Activated CD4-positive, alpha-beta T cell treated with anti-CD3 and anti-CD28 coated beads for 1 hour (primary cell): ENCODE measurements at places on chromosomes 11 and 22.

GRCh38 chr11:34300926-34301295 lies 56.9 kb downstream of the ABTB2 start:
- DNase-seq: no peak

DNA sequence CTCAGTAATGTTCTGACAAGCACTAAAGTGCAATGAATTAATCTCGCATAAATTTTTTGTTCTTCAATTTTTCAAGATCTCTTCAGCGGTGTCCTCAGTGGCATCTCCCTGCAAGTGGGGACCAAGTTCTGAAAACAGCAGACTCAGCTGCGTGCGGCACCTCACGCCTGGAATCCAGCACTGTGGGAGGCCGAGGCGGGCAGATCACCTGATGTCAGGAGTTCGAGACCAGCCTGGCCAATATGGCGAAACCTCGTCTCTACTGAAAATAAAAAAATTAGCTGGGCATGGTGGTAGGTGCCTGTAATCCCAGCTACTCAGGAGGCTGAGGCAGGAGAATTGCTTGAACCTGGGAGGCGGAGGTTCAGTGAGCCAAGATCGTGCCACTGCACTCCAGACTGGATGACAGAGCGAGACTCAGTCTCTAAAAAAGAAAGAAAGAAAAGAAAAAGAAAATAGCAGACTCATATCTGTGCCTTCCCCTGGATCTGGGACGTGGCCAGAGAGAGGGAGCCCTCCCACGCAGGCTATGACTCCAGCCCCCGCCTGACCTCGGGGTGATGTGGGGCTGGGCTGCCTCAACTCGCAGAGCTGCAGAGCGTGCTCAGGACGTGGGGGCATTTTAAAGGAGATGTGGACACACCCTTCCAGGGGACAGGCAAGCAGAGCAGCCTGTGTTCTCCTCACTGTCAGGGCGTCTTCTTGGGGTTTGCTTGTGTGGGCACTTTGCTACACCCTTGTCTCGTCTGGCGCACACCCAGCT lies 346.6 kb downstream of the BRD1 start:
- DNase-seq: no peak

GRCh38 chr11:66183494-66184048 lies 84.9 kb upstream of the RAB1B start:
- no peak for DNase-seq

GRCh38 chr11:124898263-124898680 lies 607 bp upstream of the ROBO4 start:
- DNase-seq: no peak

GRCh38 chr11:74278721-74279161 lies 32.7 kb downstream of the P4HA3 start:
- DNase-seq: no peak

DNA sequence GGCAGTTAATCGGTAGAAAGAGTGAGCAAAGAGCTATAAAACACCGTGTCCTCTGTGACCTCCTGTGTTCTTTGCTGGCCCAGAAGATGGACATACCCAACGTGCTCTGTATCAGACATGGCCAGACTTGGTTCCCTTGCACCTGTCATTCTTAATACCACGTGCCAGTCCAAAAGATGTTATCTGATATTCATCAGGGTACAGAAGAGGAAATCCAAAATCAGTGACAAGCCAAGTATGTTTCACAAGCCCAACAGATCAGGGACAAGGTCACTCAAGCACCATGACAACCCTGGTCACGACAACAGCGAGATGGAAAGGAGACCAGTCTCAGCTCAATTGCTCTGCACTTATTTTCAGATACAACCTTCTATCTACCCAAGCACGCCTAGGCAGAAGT lies 3.4 kb downstream of the LRP4 start:
- no peak for DNase-seq

DNA sequence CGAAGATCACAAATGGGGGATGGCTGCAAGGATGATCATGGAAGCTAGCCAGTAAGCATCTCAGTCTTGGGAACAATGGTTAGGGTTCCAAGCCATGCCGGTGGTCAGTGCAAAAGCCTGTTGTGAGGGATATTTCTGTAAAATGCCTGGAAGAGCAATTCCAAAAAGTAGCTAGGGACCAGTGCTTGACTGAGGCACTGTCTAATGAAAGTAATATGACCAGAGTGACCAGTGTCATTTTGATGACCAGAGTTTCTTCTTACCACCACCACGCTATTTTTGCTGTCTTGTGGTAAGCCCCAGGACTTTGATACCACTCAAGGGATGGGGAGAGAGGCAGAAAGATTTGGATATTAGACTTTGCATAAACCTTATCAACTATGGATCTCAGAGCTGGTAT lies 18.4 kb downstream of the GDPD4 start:
- DNase-seq: no peak

DNA sequence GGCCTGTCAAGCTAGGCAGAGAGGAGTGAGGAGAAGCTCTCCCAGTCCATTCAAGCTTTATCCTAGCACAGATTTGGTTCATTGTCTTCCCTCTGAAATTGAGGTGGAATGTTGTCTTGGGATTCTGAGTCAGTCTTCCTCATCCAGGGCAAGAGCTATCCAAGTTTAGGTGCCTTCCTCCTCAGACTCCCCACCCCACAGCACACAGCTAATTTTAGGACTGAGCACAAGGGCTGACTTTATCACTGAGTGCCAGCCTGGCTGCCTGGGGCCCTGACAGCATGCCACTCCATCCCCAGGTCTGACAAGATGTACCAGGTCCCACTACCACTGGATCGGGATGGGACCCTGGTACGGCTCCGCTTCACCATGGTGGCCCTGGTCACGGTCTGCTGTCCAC lies 2.6 kb downstream of the PGAP2 start:
- no peak for DNase-seq

DNA sequence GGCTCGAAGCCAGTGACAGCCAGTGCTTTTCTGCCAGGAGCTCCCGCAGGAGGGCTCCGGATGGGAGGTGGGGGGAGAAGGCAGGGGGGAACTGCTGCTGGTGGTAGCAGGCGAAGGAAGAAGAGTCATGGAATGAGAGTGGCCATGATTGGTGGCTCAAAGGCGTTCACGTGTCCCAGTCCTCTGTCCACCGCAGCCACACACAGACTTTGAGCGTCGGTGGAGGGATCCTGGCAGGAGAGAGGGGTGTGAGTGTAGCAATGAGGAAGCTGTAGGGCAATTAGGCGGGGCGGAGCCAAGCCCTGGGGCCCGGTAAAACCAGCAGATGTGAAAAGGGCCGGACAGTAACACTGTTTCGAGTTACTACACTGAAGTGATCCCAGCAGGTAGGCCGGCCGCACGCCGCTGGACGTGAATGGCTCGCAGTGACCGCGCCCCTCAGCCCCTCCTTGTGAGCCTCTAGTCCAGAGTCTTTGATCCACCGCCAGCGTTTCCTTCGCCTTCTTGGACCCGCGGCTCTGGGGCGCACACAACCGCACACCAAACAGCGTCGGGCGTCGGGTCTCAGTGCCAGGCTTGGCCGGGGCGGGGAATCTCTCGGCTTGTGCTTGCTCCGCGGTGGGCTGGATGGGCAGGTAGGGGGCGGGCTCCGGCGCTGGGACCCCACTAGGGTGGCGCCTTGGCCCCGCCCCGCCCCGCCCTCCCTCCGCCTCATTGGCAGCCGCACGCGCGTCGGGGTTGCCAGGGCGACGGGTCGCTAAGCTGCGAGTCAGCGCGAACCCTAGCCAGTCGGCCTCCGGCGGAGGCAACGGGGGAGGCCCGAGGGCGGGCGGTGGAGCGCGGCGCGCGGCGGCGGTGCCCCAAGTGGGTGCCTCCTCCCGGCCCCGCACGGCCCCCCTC lies at the start of gene LRRC10B:
Gene LRRC10B, plus strand, starts transcription at position 788 of the 900 bp plus-strand sequence. CDS start 250 bp downstream, outside the sequence.
- no peak for DNase-seq

- no peak for DNase-seq
Measured at GRCh38 chr11:54930930-54931329, 224.3 kb downstream of the OR4A5 start.

DNA sequence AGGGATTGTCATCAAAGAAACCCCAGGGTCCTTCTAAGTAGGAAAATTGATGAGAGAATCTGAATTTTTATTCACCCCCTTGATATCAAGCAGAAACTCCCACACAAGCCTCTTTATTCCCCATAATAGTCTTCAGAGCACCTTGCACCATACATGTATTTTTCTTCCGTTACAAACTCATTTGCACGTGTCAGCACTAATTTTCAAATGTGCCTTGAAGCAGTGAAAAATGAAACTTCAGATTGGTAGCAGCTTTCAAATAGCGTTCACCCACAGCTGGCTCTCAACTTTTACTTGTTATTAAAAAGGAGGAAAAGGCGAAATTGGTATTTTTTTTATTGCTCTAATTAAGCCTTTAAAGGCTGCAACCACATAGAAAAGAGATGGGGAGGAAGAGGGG lies 343.0 kb upstream of the TENM4 start:
- DNase-seq: no peak

DNA sequence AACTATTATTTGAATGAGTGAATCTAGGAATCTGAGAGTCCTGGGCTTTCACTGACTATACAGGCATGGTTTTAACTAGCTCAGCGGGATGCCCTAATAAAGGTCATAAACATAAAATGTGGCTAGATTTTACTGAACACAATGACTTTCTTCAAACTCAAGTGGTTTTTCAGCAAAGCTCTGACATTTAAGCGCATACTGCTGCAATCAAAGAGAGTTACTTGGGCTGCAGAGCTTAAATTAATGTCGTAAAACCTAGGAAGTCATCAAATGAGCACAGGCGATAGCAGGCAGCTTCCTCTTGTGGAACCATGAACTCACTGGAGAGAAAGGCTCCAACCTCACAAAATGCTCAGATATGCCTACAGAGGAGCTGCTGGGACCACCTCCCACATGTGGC lies 6.7 kb downstream of the CSNK2A3 start:
- no peak for DNase-seq

DNA sequence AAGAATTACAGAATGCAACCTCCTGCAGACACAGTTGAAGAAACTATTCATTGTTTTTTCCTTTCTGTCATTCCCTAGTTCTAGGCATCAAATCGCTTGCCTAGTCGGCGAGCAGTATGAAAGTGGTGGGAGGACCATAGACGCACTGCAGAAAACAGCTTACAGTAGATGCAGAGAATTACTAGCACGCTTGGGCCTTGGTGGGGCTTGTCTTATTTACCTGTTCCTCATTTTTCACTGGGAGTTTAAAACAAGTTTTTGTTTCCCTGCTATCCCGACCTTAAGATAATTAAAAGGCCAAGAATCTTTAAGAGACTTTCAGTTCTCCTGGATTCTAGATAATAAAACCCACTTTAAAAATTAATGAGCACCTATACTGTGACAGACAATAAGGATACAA lies 713 bp upstream of the ARL14EP start:
- no peak for DNase-seq

- no peak for DNase-seq
Measured at GRCh38 chr11:26507229-26507628, 64.8 kb downstream of the MUC15 start.

DNA sequence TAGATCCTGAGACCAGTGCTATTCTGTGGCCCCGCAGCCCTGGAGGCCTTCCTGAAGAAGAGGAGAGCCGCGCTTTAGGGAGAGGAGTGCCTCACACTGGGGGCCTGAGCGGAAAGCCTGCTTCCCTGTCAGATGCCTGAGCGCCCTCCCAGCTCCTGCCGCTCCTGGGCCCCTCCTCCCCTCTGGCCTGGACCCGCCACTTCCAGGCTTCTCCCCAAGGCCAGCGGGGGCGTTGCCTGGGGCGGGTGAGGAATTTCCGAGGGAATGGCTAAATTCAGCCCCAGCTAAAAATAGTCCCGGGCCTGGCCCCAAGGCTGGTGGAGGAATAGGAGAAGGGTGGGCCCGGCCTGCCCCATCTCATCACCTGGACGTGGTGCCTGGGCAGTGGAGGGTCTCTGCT lies 15.4 kb downstream of the ARHGEF17 start:
- DNase-seq: no peak

DNA sequence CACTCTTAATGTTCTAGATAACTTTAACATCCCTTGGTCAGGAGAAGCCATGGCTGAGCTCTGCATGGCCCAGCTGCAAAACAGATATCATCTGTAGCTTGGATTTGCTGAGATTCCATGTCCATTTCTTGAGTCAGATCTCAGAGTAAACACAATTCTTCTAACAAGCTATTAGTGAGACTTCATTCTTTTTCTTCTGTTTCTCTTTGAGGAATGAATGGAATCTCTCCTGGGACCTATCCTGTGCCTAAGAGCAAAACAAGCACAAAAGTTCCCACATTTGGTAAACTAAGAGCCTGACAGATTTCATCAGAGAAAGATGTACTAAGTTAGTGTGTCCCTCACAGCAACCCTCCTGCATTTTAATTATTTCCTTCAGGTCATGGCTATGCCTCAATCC lies 142.8 kb downstream of the MAML2 start:
- DNase-seq: no peak

- DNase-seq: no peak
Measured at GRCh38 chr11:1341928-1342524, 32.6 kb upstream of the TOLLIP start.

DNA sequence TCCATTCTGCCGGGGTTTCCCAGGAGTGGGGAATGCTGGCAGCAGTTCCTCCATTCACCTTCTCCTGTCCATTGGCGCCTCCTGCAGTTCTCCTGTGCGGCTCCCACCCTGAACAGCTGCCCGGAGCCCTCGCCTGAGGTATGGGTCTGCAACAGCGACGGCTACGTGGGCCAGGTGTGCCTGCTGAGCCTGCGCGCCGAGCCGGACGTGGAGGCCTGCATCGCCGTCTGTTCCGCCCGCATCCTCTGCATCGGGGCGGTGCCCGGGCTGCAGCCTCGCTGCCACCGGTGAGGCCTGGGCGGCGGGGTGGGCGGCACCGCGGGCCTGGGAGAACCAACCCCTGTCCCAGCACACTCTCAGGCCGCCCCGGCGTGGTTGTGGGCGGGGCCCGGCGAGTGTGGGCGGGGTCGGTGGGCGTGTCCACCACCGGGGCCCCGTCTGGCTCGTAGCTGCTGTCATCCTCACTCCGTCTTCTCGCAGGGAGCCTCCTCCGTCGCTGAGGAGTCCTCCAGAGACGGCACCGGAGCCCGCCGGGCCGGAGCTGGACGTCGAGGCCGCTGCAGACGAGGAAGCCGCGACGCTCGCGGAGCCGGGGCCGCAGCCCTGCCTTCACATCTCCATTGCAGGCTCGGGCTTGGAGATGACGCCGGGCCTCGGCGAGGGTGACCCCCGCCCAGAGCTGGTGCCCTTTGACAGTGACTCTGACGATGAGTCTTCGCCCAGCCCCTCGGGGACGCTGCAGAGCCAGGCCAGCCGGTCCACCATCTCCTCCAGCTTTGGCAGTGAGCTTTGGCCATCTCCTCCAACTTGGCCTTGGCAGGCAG lies 14.0 kb upstream of the RELT start:
- DNase-seq: no peak

- DNase-seq: no peak
Measured at GRCh38 chr11:877565-877964, 33.0 kb downstream of the CHID1 start.

DNA sequence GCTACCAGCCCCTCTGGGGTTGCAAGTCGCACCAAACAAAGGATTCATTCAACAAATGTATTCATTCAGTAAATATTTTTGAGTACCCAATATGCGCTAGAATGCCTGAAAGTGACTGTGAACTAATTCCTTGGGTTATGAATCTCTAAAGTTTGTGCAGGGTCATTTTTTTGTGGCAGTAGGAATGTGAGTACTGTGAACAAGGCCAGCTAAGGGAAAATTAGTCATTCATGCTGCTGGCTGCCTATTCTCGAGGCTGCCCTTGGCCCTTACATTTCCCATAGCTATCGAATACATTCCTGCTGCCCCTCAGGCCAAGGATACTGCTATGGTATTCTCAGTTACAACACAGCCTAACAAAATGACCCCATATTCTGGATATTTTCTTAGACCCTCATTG lies 141.6 kb downstream of the TRPC6 start:
- no peak for DNase-seq
